ENCODE measurements at places on chromosomes 4 and X.

- DNase-seq = no peak
- H3K4me3 ChIP-seq = no peak overlapping the region
- H3K27me3 ChIP-seq = no peaks in the 10 kb centered on the region
- H3K36me3 ChIP-seq = no peaks in the 10 kb centered on the region
Observed at GRCh38 chrX:76148041-76148665, 24.7 kb upstream of the PBDC1 start.

DNA sequence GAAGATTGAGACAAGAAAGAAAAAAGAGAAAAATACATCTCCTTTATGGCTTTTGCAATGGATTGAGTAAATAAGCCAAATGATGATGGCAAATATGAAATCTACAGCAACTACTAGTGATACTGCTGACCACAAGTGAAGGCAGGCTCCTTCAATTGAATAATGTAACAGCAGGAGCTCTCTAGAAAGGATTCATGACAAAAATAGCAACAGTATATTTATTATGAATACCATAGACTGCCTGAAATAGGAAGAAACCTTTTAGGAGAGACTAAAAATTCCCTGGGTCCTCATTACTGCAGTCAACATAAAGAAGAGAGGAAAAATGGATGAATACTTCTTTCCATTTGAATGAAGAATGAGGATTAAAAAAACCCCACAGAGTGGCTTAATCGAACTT lies 306.8 kb upstream of the ANXA10 start:
- no peaks in the 10 kb centered on the region for H3K4me1 ChIP-seq
- H3K27me3 ChIP-seq = no peaks in the 10 kb centered on the region
- DNase-seq = no peak
- no peak overlapping the region for H3K4me3 ChIP-seq
- H3K27ac ChIP-seq = no peak overlapping the region

- H3K27me3 ChIP-seq = no peaks in the 10 kb centered on the region
- no peak for DNase-seq
Observed at GRCh38 chrX:85024562-85024961, 20.9 kb downstream of the APOOL start.

- H3K4me1 ChIP-seq = no peaks in the 10 kb centered on the region
- no peaks in the 10 kb centered on the region for H3K27me3 ChIP-seq
- no peak overlapping the region for H3K4me3 ChIP-seq
Observed at GRCh38 chr4:52091801-52092200, 40.7 kb downstream of the SPATA18 start.

- H3K36me3 ChIP-seq = no peaks in the 10 kb centered on the region
- H3K27me3 ChIP-seq = no peaks in the 10 kb centered on the region
- no peaks in the 10 kb centered on the region for H3K4me1 ChIP-seq
- no peak for DNase-seq
Observed at GRCh38 chr4:64539234-64539849, 130.1 kb upstream of the TECRL start.
